Foreskin fibroblast (primary cell): ENCODE measurements at places on chromosomes 2 and 18.

- DNase-seq = no peak
These were observed 666 bp upstream of the STAT1 start for GRCh38 chr2:191014653-191015020.

GRCh38 chr2:107303964-107304363 lies 418.0 kb upstream of the ST6GAL2 start:
- no peak for DNase-seq

DNA sequence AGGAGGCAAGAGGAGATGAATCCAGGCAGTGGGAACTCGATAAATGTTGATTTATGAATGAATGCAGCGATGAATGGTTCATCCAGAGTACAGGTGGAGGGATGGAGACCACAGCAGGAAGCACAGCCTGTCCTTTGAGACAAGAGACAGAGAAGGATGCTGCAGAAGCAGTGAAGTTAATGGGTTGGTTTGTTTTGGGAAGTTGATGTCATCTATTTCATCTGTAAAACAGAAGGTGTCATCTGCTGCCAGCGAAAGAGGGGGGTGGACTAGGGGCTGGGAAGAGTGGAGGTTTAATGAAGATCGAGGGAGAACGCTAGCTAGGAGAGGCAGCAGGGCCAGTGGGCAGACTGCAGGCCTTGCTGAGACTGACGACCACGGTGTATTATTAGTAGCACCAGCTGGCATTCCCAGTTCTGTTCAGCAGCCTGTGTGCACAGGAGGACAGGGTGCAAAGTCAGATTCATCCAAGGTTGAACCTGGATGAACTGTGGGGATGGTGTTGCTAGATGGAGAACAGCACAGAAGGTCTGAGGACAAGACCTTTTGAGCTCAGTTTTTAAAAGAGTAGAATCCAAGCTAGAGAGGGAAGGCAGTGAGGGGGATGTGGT lies 120.3 kb upstream of the CAPN13 start:
- no peak for DNase-seq

DNA sequence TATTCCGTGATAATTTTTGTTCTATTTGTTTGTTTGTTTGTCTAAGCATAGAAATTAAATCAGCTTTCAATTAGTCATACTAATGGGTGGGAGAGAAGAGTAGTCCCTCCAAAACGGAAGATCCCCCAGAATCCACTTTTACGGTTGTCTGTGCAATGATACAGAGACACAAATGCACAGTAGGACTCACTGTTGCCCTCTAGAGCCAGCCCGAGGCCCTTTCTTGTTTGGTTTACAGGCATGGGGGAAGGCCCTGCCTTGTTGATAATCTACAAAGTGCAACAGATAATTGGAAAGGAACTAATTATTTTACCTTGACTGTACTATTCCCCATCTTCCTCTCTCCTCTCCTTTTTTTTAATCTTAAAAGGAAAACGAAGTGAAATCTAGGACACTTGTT lies 121.1 kb downstream of the ACOXL start:
- DNase-seq = no peak

GRCh38 chr2:4020153-4020552 lies 316.8 kb downstream of the DCDC2C start:
- DNase-seq = no peak
